ENCODE measurements at places on chromosomes 12 and 14.
A peak's percentile ranks its signal among the peaks of the same experiment; 100 is the strongest.

GRCh38 chr14:84195514-84195913 is 1334.4 kb upstream of the FLRT2 start:
- no peak for DNase-seq

- DNase-seq: no peak
These were observed 34.7 kb upstream of the C12orf42 start for GRCh38 chr12:103530307-103531066.

DNA sequence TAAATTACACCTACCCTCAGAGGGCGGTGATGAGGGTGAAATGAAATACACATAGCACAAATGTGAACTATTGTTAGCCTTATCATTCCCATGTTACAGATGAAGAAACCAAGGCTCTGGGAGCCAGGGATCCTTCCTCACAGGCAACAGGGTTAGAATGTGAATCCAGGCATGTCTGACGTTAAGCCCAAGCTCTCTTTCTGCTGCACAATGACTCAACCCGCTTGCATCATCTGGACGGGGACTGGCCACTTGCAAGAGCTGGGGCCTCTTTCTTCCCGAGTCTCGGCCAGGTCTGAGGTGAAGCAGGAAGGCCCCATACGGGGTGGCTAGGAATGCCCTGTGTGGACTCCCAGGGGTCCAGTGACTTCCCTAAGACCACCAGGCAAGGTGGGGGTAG is 105.2 kb downstream of the RBM19 start:
- DNase-seq: peak; percentile 88

DNA sequence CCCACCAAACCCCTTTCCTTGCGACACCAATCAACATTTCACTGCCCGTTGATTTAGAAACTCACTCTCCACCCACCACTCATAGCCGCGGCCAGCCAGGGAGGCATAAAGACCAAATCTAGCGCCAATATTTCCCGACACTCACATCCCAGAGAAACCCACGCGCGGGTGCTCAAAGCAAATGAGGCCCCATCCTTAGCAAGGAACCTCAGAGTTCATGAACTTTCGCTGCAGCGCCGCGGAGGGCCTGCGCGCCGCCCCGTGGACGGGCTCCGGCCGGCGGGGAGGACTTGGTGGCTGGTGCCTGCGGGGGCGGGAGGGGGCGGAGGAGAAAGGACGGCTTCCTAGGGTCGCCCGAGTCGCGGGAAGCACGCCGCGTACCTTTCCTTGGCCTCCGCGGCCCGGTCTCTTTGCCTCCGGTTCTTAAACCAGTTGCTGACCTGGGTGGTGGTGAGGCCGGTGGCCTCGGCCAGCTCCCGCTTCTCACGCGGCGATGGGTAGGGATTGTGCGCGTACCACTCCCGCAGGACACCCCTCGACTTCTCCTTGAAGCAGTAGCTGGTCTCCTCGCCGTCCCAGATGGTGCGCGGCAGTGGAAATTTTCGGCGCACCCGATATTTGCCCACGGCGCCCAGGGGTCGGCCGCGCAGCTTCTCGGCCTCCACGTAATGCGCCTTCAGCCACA is 886 bp downstream of the SIX1 start:
- DNase-seq: peak; percentile 40

DNA sequence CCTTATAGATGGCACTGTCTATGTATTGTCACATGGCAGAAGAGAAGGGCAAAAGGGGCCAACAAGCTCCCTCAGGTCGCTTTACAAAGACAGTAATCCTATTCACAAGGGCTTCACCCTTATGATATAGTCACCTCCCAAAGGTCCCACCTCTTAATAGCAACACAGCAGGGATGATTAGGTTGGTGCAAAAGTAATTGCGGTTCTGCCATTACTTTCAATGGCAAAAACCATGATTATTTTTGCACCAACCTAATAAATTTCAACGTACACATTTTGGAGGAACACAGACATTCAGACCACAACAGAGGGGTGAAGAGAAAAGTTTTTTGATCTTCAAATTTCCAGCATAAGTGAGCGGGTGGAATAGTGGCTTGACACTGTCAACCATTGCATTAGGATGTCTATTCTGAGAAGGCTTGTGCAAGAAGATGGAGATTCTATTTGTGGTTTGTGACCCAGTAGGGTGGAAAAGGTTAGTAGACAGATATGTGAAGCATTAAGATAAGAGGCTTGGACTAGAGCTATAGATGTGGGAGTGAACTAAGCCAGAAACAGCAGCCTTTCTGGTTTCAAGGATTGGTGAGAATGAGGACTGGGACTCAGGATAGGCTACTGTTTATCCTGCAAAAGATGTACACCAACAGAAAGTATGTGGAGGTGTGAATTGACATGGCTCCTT is 75.5 kb upstream of the CPSF6 start:
- no peak for DNase-seq

DNA sequence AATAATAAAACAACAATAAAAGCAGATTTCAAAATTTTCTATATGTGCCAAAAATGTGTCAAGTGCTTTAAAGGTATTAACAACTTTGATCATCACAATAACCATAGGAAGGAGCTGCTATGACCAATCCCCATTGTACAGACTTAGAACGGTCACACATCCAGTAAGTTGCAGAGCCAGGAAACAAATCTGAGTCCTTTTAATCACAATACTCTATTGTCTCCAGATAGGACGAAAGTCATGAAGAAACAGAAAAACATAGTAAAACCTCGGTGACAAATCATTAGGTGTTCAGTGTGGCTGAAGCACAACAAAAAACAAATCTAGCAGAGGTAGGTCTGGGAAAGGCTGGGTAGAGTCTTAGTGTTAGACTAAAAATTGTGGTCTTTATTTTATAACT is 178.8 kb downstream of the GRIP1 start:
- DNase-seq: no peak

GRCh38 chr14:57266065-57266464 is 2.6 kb downstream of the EXOC5 start:
- DNase-seq: peak; percentile 5

GRCh38 chr14:74863274-74863673 is 12.7 kb downstream of the PROX2 start:
- no peak for DNase-seq

GRCh38 chr12:103308396-103308795 is 187.4 kb downstream of the C12orf42 start:
- DNase-seq: no peak

DNA sequence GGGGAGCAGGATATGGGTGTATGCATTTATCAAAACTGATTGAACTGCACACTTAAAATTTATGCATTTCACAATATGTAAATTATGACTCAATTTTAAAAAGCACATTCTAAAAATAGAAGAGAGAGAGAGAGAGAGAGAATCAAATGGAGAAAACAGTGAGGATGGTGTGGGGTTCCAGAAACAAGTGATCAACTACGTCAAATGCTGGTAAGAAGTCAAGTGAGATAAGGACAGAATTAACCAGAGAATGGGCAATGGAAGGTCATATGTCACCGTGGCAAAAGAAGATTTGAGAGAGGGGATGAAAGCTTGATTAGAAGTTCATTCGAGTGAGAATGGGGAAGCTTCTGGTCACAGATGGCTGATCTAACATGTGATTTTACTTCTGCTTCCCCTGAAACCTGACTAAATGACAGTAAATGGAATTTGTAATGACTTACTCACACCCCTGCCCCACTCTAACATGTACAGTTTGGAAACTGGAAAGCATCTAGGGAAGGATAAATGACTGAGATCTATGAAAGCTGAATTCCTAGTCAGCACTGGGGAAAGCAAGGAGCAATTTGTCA is 276.5 kb upstream of the AMIGO2 start:
- DNase-seq: peak; percentile 44

DNA sequence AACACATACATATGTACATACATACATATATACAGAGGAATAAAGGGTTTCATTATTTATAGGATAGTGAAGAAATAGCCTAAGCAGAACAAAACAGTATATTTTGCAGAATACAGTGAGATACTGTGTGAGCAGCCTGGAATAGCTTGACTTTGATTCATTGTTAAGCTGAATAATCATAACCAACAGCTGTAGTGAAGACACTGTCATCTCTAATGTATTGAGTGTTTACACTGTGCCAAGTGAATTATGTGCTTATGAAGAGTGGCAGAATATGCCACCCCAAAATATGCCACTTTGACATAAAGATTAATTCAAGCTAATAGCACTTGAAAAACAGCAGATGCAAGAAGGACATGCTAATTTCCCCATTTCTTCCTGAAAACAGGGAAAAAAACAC is 48.2 kb upstream of the LRFN5 start:
- DNase-seq: no peak

DNA sequence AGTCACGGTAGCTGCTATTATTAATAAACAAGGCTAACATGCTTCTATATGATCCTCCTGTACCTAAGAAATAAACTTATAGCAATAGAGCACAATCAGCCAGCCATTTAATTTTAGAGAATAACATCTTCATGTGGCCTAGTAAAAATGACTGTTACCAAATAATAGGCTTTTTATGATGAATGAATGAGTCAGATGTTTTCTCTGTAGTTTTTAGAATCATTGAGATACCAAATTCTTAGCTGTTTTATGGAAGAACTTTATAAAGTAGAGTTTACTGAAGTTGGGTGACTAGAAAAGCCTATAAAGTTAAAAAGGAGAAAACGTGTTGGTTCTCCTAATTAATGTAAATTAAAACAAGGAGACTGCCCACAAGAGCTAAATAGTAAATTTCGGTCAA is 40.7 kb downstream of the WNK1 start:
- no peak for DNase-seq

DNA sequence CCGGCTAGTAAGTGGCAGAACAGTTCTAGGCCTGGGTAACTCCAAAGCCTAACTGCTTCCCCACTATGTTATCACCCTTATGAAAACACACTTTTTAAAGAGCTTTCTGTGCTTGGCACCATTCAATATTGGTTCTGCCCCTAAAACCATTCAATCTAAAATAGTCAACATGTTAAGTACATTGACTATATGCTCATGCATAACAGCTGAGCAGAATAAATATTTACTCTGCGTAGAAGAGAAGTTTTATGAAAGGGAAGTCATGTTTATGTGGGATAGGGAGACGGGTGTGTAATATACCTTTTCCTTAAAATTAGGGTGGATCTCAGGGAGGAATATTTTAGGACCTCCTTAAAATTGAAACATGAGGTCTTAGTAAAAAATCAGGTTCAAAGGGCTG is 80.5 kb downstream of the SAMD4A start:
- DNase-seq: no peak

- DNase-seq: no peak
These were observed 5.1 kb upstream of the SSTR1 start for GRCh38 chr14:38202444-38203191.

DNA sequence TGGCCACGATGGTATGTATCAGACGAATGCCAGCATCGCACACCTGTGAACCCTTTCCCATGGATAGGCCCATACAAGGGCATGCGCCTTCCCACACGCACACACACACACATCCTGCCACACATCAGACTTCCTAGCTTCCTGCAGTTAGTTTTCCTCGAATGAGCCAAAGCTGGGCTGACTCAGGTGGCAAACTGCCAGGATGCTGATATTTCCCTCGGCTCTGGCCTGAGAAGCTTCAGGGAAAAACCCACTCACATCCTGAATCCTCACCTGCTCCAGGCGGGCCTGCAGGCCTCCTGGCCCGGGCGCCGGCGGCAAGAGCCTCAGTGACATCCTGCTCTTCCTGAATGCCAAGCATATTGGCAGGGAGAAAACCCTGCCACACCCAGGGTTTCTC is 22.4 kb downstream of the CALM1 start:
- DNase-seq: peak; percentile 95

DNA sequence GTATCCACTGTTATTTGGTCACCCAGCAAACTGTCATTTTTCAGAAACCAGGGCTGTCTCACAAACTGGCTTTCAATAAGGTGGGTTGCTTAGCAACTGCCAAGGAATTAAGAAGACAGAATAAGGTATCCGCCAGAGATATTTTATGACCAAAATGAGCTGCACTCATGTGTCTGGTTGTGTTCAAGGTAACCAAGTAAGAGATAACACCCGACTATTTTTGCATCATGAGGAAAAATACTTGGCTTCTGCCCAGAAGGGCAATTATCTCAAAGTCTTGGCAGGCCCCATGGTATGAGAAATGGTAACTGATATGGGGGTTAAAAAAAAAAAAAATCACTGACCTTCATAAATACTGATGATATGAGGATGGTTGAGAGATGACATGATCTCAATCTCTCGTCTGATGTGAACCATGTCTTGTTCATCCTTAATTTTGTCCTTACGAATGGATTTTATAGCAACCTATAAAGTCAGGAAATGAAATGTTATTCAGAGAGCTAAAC is 32.6 kb downstream of the NUAK1 start:
- peak; percentile 52 for DNase-seq

GRCh38 chr12:12533238-12533829 is 29.3 kb downstream of the DUSP16 start:
- DNase-seq: peak; percentile 38

DNA sequence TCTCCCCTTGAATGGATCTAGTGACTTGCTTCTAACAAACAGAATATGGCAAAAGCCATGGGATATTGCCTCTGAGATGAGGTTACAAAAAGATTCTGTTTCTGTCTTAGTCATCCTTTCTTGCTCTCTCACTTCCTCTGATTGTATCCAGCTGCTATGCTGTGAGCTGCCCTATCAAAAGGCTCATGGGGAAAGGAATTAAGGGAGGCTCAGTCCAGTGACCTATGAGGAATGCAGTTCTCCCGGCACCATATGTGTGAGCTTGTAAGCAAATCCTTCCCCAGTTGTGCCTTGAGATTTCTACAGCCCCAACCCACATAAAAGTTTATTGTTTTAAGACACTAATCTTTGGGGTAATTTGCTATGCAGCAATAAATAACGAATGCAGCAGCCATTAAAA is 183.1 kb downstream of the KLHL28 start:
- DNase-seq: peak; percentile 65

DNA sequence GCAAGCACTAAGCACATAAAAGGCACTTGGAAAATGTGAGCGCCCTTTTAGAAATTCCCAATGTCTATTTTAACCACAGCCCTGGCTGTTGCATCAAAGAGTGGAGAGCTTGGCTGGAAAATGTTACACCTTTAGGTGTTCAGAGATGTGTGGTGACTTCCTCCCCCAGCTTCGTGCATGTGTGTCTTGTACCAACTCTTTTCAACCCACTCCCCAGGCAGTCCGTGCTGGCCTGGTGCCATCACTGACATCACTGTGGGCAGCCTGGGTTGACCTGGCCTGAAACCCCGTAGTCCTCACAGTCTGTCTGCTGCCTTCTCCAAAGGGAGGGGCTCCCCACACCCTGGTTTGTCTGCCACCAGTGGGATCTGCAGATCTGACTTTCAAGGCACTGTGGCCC is 101.8 kb downstream of the SCARB1 start:
- no peak for DNase-seq

Measured in fibroblast of skin of right biceps (primary cell).